ENCODE measurements at places on chromosomes 11 and 22.

- no peak for DNase-seq
Observed at GRCh38 chr11:56885177-56885576, 103.5 kb upstream of the OR5AK2 start.

DNA sequence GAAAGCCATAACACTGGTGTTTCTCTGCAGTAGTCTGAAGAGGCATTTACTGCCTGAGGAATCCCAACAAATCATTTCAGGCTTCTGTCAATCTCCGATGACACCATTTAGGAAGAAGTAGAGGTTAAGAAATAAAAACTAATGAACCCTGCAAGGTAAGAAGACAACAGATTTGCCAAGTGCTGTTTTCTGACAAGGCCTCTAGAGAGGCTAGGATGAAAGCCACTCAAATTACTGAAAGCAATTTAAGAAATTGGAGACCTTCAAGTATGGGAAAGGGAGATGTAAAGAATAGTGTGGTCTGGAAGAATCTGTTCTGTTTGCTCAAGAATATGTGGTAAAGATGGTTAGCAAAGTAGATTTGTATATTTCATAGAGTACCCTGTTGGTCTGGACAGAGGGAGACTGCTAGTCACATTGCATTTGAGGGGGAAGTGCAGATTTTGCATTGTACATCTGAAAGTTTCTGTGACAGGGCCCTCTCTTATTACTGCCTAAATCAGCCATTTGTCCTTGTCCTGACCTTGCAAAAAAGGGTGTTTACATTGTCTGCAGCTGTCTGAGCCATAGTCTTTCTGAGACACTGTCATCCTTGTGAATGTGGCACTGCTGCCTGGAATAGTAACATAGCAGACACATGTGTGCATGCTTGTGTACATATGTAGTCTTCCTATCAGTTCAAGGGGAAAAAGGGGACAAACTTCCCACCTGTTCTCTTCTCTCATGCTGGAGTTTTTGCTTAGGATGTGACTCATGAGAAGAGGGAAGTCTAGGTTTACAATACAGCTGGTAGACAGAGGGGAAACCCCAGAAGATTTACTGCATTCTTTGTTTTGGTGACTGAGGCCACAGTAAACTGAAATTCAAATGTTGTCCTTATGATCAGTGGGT lies 640.2 kb upstream of the KIRREL3 start:
- no peak for DNase-seq

- DNase-seq = no peak
Observed at GRCh38 chr11:96642583-96642982, 252.8 kb downstream of the JRKL start.

- no peak for DNase-seq
Observed at GRCh38 chr22:16965083-16965482, 42.9 kb downstream of the GAB4 start.

- DNase-seq = peak; percentile 50
Observed at GRCh38 chr22:23376256-23376655, 195.9 kb downstream of the BCR start.

GRCh38 chr22:28648792-28649191 lies 30.8 kb downstream of the TTC28 start:
- no peak for DNase-seq

DNA sequence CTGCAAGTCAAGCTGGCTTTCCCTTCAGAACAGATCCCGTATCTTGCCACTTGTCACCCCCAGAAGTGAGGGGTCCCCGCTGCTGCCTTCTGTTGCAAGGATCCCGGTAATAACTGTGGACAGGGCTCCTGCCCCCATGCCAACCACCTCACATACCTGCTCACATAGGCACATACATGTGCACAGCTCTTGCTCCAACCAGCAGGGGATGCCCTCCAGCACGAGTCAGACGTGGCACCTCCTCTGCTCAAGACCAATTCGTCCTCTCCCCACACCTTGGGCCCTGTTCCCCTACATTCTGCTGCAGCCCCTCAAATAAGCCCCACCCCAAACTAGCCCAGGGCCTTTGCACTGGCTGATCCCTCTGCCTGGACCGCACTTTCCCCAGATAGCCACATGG lies 163.3 kb downstream of the CRYBB2 start:
- no peak for DNase-seq

GRCh38 chr22:35197071-35197470 lies 60.2 kb upstream of the HMGXB4 start:
- DNase-seq = no peak

DNA sequence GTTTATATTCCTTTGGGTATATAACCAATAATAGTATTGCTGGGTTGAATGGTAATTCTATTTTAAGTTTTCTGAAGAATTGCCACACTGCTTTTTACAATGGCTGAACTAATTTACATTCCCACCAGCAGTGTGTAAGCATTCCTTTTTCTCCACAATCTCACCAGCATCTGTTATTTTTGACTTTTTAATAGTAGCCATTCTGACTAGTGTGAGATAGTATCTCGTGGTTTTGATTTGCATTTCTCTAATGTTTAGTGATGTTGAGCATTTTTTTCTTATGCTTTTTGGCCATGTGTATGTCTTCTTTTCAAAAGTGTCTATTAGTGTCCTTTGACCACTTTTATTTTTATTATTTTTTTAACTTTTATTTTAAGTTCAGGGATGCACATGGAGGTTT lies 275.3 kb downstream of the METTL15 start:
- DNase-seq = no peak

DNA sequence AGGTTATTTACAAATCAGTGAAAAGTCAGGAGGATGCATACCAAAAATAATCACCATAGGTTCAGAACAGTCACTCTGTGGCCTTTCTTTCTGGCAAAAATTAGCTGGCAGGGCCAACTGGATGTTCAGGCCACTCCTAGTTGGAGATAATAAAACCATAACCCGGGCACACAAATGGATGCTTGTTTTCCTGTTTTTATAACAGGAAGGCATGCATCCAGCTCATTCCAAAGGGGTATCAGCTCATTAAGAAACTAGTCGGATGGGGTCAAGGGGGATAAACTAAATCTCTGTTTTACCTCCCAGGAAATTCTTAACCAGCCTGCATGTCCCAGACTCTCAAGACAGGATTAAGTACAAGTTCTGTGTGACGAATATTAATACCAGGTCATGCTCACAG lies 81.0 kb downstream of the FBXO7 start:
- DNase-seq = no peak

GRCh38 chr11:128843198-128843785 lies 23.8 kb downstream of the KCNJ1 start:
- no peak for DNase-seq

GRCh38 chr11:19919050-19919561 lies 206.5 kb downstream of the NAV2 start:
- DNase-seq = no peak

- peak; percentile 30 for DNase-seq
Observed at GRCh38 chr11:62124186-62125113, 639 bp downstream of the INCENP start.

All from activated CD4-positive, alpha-beta T cell treated with anti-CD3 and anti-CD28 coated beads, Interleukin-2, Interleukin-4, amounts not matched to agents 100 ng/mL and 50 ng/mL, durations not matched to agents 16 hours and 8 hours (primary cell).